ENCODE measurements at places on chromosomes 5 and 9.
A peak's percentile ranks its signal among the peaks of the same experiment; 100 is the strongest.

GRCh38 chr5:78633700-78634099, 14.9 kb downstream of the LHFPL2 start:
- no peak for DNase-seq

- DNase-seq = no peak
Observed at GRCh38 chr9:93017621-93018020, 40.9 kb upstream of the SUSD3 start.

- no peak for DNase-seq
Observed at GRCh38 chr5:7078101-7078500, 317.8 kb upstream of the ADCY2 start.

DNA sequence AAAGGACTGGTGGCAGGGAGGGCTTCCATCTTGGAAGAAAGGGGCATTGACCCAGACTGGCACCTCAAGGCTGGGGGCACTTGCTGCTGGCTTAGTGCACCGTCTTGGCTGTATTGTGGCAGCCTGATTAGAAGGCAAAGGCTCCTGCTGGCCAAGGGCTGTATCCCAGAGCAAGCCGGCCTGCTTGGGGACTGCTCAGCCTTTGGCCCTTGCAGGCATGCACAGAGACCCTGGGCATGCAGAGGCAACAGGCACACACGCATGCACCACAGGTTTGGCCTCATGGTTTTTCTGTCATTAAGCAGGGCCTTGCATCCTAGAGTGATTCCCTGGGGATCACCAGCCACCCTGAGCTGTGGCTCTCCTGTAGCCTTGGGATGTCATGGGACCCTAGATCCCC, 29.0 kb downstream of the PITX1 start:
- no peak for DNase-seq

DNA sequence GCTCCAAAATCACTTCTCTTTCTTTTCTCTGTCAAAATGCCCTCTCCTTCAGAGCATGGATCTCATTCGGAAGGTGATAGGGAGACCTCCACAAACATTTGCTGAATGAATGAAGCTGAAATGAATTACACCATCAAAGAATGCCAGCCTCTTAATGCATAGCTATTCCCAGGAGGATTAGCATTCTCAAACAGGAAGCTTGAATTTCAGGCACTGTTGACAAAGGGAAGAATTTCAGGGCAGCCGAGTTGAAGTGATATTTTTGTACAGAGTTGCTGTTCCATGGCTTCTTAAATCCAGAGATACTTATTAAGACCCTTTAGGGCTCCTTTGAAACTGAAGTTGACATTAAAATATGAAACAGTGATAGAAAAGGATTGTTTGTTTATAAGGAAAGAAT, 18.8 kb downstream of the HBEGF start:
- no peak for DNase-seq

DNA sequence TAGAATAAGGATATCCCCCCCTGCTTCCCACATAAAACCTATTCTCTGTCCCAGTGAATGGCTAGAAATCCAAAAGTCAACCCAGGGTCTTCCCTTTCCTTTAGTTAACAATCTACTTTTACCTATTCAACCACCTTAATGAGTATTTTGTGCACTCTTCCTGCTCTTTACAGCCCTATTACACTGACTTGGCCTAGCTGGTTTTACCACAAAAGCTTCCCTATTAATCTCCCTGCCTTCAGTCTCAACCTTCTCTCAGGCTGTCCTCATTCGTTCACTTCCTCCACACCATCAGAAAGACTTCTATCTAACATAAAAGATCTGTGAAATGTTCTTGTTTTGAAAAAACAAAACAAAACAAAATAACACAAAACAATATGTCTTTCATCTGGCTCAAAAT, 16.2 kb downstream of the CTNNAL1 start:
- DNase-seq = no peak

GRCh38 chr5:164319161-164319560, 813.7 kb downstream of the MAT2B start:
- no peak for DNase-seq

GRCh38 chr5:50320131-50320749, 120.8 kb downstream of the EMB start:
- no peak for DNase-seq

DNA sequence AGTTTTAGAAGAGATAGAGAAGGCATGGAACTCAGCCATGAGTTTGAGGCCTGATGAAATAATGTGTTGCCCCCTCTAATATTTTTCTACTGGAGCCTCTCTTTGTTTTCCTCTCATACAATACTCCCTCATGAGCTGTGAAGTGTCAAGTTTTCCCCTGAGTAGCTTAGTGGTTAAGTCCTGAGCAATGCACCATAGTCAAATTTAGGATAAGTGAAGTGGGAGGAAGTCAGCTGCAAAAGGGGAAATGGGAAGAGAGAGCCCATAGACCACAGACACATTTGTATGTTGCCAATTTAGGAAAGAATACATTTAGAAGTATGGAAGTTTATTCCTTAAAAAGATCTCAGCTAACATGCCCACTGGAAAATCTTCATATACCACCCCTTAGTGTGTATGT, 171.5 kb upstream of the NREP start:
- no peak for DNase-seq

DNA sequence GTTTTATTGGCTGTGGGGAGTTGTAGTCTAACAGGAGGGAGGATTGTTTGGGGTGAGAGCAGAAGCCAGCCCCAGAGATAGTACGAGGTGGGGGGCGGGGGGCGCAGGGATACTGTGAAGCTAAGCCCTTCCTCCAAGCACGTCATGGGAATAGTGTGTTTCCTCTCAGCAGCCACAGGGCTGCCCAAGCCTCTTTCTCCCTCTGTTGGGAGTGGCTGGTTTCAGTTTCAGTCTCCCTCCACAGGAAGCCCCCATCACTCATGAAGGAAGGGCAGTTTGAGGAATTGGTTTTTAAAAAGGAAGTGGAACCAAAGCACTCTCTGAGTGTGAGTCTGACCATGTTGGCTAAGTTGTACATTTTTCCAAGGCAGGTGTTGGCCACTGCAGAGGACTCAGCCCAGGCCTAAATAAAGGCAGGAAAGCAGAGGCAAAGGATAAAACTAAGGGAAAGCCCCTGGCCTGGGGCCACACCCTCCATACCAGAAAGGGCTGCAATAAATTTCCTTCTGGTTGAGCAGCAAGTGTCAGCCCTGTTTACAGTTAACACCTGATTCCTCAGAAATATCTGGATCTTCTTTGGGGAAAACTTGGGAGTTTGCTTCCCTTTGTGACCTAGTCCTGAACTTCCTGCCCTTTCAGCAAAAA, 3.2 kb downstream of the RAB24 start:
- DNase-seq = no peak

DNA sequence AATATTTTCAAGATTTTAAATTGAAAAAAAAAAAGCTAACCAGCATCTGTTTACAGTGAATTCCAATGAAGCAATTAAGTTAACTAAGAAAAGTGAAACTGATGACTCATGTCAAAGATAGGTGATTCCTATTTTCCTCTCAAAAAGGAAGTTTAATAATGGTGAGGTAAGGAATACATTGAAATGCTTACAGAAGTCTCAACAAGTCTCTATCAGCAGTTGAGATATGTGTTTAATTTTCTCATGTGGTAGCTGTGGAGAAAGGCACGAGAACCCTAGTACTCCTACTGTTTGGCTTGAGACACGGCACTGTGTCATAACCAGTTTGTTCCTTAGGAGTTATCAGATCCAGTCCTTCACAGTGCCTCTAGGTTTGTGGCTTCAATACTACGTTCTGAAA, 114.5 kb downstream of the SLC25A46 start:
- no peak for DNase-seq

DNA sequence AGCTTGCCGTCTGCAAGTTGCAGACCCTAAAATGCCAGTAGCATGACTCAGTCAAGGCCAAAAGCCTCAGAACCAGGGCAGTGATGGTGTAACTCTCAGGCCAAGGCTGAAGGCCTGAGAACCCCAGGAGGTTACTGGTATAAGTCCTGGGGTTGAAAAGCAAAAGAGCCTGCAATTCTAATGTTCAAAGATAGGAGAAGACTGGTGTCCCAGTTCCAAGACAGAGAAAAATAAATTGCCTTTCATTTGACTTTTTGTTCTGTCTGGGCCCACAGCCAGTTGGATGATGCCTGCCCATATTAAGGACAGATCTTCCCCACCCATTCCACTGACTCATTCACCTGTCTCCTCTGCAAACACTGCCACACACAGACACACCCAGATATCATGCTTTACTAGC, 673.2 kb downstream of the CDH18 start:
- DNase-seq = no peak

GRCh38 chr9:29796291-29796952, 2223.1 kb upstream of the C9orf72 start:
- DNase-seq = no peak

GRCh38 chr9:127873886-127874285, 3.6 kb downstream of the AK1 start:
- no peak for DNase-seq

- no peak for DNase-seq
Observed at GRCh38 chr5:134833340-134834032, 12.3 kb upstream of the C5orf24 start.

- no peak for DNase-seq
Observed at GRCh38 chr5:153276151-153276550, 214.3 kb upstream of the GRIA1 start.

DNA sequence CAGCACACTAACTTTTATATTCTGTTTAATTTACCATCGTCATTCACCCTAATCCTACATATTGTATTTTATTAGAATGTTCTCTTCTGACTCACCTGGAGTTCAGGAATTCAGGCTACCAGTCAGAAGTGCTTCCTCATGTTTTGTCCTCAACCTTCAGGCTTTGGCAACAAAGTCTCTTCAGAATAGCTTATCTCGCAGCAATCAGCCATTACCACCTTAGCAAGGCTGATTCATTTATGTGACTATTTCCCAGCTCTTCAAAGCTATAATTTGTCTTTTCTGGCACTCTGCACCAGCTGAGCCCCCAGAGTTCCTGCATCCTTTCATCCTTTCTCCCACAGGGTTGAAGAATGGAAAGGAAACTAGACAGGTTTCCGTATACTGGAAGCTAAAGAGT, 365.5 kb upstream of the CDH18 start:
- DNase-seq = no peak

GRCh38 chr5:109743041-109743531, 53.4 kb downstream of the MAN2A1 start:
- no peak for DNase-seq

GRCh38 chr9:128034821-128035652, 32.1 kb downstream of the NAIF1 start:
- peak; percentile 46 for DNase-seq

GRCh38 chr5:73388306-73388684, 60.3 kb downstream of the FOXD1 start:
- no peak for DNase-seq

- no peak for DNase-seq
Observed at GRCh38 chr5:120096413-120096812, 367.7 kb upstream of the PRR16 start.

DNA sequence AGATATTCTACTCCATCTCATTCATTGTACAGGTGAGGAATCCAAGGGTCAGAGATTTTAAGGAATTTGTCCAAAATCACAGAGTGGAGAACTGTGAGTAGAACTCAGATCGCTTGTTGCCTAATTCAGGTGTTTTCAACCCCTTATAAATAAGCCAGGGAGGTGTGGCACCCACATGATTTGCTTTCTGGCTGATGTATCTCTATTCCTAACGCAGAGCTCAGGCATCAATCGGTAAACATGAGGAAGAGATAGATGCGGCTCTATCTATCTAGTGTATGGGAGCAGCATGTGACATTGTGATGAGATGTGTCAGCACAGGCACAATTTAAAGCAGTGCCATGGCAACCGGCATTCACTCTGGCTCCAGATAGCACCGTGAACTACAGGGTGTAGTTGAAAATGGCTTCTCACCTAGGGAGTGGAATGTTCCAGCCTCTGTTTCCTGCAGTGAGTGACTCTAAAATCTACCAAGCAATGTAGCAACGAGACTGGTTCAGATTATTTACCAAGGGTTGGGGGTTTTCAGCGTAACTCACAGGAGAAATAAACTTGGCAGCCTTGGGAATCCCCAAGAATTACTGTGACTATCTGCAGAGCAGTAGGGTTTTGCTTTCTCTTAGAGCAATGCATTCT, 53.4 kb upstream of the SUB1 start:
- peak; percentile 42 for DNase-seq

DNA sequence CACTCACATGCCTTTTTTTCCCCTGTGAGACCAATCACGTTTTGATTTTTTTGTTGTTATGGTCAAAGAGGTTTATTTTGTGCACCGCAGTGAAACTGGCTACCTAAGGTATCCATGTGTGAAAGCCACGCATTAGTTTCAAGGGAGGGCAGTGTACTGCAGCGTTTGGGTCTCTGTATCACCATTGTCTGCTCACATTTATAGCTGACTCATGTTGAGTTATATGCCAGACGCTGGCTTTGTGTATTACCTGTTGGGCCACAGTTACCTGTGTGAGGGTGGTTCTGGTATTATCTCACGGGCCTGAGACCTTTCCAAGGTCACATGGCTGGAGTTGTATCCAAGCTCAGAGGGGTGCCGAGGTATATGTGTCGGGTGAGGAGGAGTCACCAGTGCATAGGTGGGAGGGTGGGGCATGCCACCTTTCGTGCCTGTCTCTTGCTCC, 75.8 kb downstream of the ARHGAP26 start:
- DNase-seq = no peak

DNA sequence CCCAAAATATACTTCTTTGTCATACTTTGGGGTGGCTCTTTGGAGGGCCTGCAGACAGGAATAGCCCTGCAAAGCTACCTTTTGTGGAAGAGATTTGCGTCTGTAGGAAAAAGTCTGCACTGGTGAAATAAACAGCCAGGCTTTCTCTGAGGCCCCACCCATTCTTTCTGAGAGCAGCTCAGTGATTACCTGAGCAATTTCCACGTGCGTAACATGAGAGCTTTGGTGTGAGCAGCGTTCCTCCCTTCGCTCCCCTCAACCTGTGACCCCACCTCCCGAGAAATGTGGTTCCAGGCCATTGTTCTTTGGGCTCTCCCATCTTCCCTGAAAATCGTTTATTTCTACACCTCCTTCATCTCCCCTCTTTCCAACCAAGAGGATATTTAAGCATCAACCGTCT, 23.8 kb upstream of the FBP1 start:
- DNase-seq = no peak

GRCh38 chr5:29197631-29198454, 1995.6 kb upstream of the CDH6 start:
- DNase-seq = no peak

GRCh38 chr9:71472400-71472799, 295.9 kb downstream of the CEMIP2 start:
- DNase-seq = no peak

- DNase-seq = no peak
Observed at GRCh38 chr5:159212657-159213462, 3.5 kb upstream of the RNF145 start.

- DNase-seq = no peak
Observed at GRCh38 chr5:2550509-2550908, 201.0 kb downstream of the IRX2 start.

DNA sequence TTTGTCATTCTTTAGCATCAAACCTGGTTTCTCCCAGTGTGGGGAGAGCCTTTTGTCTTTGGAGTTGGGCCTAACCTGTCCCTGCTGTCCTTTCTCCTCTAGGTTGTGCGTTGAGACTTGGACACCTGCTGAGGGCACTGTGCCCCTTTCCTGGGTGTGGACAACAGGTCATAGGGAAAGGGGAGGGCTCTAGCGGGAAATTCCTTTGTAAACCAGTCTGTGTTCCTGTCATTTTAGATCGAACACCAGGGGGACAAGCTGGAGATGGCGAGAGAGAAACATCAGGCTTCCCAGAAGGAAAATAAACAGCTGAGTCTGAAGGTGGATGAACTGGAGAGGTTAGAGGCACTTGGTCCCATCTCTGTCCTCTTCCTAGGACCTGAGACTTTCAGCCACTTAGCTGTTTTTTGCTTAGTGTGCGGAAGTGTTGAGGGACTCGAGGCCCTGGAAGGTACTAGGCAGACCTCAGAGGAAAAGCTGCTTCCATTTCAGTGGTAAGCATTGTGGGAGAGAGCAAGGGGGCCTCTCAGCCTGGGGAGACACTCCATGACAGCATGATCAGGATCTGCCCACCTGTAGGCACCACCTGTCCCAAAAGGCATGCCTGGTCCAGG, 8.6 kb upstream of the GLE1 start:
- no peak for DNase-seq
